Liver (tissue), 10 donors: ENCODE measurements at places on chromosomes 4 and X.
A peak's percentile ranks its signal among the peaks of the same experiment; 100 is the strongest.

- no peak for DNase-seq
These were observed 201.0 kb upstream of the NEIL3 start for GRCh38 chr4:177108708-177109107.

- no peak for DNase-seq
These were observed 96.3 kb downstream of the TMA16 start for GRCh38 chr4:163590619-163591264.

GRCh38 chr4:1720163-1720983 lies 750 bp downstream of the TMEM129 start:
- peak; percentile 65 for DNase-seq

DNA sequence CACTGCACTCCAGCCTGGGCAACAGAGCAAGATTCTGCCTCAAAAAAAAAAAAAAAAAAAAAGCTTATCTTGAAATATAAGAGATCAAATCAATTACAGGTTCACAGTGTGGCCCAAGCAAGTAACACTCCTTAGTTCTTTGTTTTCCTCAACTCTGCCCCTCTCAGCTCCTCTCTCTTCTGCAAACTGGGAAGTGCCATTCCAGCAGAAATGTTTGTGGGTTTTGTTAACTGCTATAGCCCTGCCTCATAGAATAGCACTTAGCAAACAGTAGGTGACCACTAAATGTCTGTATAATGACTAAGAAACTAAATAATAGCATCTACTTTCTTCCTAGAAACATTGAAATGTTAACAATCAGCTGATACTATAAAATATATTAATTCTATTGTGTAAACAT lies 160.0 kb upstream of the NAP1L5 start:
- no peak for DNase-seq

- DNase-seq, result no peak
These were observed 125.3 kb upstream of the TACR3 start for GRCh38 chr4:103845075-103845474.
